ENCODE measurements at places on chromosomes 4 and X. TPM values are rescaled to one million over a fixed set of nuclear protein-coding genes. Genes with fewer than 3 reads are reported as not detected.

Gene AADAT
- 2.8 TPM for total RNA-seq

Gene MAGEA1
- total RNA-seq, result not detected

Gene STPG2
- total RNA-seq, result not detected

Gene ADH7
- not detected for total RNA-seq

Gene COL4A5
- total RNA-seq, result 8.3 TPM

GRCh38 chr4:153464068-153464467 is 2.1 kb upstream of the TMEM131L start:
- no peak for DNase-seq

- DNase-seq, result no peak
Observed at GRCh38 chr4:157885811-157886210, 287.0 kb downstream of the GASK1B start.

DNA sequence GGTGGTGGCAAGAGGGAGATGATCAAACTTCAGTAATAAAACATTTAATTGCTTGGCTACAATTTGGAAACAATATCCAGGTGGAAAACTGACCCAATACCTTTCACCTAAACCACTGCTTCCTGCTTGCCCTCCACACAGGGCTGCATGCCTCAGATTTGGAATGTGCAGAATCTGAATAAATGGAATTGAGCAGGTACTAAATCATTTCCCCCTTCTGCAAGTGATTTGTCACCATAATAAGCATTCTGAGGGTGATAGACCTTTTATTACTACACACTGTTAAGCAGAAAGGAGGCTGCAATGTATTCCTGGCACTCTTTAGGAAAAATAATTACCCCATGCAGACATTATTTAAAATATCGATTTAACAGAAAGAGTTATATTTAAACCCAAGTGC is 291.8 kb downstream of the IDS start:
- no peak for DNase-seq

DNA sequence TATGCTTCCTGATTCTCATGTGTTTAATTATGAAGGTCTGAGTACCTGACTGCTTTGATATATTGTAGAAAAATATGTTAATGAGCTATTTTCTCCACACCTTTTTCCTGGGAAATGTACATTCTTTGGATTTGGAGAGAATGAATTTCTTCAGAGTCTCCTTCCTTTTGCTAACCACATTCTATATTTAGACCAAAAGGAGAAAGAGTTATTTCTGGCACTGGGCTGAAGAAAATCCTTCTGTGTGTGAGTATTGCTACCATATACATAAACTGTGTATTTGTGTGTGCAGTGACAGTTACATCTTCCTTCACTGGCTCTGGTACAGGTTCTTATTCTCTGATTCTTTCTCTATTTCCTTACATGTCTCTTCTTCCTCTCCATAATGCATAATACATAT is 44.5 kb upstream of the PGRMC2 start:
- no peak for DNase-seq

- no peak for DNase-seq
Observed at GRCh38 chr4:160814726-160815125, 1349.1 kb downstream of the FSTL5 start.

DNA sequence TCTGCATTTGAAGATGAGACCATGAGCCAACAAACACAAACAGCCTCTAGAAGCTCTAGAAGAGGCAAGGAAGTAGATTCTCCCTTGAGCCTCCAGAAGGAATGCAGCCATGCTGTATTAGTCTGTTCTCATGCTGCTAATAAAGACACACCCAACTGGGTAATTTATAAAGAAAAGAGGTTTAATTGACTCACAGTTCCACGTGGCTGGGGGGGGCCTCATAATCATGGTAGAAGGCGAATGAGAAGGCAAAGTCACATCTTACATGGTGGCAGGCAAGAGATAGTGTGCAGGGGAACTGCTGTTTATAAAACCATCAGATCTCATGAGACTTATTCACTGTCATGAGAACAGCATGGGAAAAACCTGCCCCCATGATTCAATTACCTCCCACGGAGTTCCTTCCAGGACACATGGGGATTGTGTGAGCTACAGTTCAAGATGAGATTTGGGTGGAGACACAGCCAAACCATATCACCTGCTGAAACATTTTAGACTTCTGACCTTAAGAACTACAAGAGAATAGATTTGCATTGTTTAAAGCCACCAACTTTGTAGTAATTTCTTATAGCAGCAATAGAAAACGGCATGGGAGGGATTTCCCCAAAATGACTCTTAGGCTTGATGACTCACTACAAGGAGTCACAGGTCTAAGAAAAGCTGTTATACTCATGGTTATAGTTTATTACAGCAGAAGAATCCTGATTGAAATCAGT is 284.4 kb upstream of the SFRP2 start:
- DNase-seq, result no peak

- no peak for DNase-seq
Observed at GRCh38 chr4:6183740-6184139, 16.6 kb downstream of the JAKMIP1 start.

GRCh38 chrX:633043-633984 is 2.7 kb downstream of the SHOX start:
- no peak for DNase-seq
